ENCODE measurements at places on chromosomes 1 and 21.

DNA sequence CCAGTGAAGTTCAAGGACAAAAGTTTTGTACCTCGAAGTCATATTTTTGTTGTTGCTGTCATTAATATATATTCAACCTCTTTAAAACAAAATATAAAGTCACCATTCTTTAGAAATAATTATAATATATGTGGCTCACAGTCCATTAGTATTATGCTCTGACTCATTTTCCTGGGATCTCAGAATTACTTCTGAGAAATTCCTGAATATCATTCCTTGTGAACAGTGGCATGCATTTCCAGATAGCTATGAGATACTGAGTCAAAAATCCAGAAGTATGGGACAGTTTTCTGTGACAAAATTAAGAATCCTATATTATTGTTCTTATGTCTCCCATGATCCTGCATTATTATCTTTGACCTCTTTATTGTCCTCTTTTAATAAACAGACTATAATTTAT is 13.8 kb upstream of the RGS21 start:
- DNase-seq = no peak

DNA sequence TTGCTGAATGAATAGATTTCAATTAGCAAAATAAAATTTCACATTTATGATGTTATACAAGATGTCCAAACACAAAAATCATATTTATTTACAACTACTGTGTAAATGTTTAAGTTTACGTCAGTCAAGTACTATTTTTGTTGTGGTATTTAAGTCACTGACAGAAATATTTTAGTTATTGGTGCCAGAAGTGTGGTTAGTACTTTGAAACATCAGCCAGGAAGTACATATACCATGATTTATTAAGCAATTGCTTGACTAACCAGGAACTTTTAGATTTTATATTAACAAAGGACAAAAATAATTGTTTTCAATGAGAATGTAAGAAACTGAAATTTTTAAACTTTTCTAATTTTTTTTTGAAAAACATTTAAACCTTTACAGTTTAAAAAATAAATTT is 2.4 kb upstream of the FCRL4 start:
- DNase-seq = no peak

- peak; percentile 16 for DNase-seq
Measured at GRCh38 chr1:93878501-93878888, 511 bp downstream of the DNTTIP2 start.

DNA sequence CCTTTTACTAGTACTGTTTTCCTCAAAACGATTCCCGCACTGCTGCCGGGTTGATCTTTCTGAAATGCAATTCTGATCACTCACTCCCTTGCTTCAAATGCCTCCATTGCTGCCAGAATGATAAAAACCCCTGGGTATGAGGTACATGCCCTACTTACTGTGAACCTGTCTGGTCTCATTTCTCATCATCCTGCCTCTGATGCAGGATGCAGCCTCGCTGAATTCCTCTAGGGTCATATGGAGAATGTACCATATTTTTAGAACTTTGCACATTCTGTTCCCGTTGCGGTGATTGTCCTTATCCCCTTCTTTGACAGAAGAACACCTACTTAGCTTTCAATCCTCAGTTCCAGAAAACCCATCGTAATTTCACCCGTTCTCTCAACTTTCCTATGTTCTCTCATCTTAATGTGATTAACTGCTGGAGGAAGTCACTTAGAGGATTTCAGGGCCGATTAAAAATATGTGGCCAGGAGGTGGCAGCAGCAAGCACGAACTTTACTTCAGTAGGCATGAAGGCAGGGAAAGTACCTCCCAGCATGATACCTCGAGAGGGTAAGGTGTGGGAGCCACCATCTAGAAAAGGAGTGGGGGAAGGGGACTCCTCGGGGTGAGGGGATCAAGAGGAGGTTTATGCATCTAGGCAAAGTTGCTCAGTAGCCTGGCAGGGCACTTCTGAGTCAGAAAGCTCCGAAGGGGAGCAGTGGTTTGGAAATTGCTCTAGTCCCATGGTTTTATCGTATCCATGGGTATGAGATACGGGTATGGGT is 361.5 kb upstream of the ZP4 start:
- DNase-seq = no peak

DNA sequence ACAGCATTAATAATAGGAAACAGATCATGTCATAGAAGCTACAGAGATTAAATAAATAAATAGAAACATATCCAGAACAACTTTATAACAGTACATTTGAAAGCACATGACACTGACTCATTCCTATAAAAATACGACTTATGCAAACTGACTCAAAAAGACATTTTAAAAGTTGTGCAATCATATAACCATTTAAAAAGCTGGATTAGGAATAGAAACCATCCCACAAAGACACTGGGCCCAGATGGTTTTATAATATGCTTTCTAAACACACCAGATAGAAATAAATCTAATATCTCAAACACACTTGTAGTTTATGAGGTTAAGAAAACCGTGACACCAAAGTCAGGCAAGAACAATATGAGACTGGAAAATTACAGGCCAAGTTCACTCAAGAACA is 47.6 kb downstream of the MATN1 start:
- DNase-seq = no peak

- no peak for DNase-seq
Measured at GRCh38 chr1:57327336-57327735, 96.5 kb downstream of the DAB1 start.

- no peak for DNase-seq
Measured at GRCh38 chr1:186491336-186491735, 30.4 kb upstream of the PDC start.

DNA sequence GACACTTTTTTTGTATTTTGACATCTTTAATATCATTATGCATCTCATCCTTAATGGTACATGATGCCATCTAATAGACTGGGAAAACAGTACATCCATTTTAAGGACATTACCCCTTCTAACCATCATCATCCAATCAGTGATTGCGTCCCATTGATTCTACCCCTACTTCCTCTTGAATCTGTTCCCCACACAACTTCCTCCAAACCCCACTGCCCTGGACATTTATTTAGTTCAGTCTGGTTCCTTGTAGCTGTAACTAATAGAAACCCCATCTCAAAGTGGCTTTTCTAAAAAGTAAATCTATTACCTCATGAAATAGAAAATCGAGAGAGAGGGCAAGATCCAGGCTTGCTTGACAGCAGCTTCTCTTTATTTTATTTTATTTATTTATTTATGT is 2.1 kb upstream of the ITLN1 start:
- no peak for DNase-seq

DNA sequence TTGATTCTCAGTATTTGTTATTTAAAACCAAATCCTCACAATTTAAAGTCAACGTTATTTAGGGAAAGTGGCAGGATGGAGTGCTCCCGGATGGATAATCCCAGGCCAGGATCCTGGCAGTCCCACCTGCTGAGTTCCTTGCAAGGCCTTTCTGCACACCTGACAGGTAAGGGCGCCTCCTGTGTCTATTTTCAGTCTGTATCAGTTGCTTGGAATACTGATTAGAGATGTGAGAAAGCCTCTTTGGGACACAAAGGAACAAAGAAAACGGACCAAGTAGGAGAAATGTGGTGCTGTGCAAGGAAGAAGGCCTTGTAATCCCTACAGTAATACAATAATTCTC is 12.2 kb downstream of the STYXL2 start:
- no peak for DNase-seq

DNA sequence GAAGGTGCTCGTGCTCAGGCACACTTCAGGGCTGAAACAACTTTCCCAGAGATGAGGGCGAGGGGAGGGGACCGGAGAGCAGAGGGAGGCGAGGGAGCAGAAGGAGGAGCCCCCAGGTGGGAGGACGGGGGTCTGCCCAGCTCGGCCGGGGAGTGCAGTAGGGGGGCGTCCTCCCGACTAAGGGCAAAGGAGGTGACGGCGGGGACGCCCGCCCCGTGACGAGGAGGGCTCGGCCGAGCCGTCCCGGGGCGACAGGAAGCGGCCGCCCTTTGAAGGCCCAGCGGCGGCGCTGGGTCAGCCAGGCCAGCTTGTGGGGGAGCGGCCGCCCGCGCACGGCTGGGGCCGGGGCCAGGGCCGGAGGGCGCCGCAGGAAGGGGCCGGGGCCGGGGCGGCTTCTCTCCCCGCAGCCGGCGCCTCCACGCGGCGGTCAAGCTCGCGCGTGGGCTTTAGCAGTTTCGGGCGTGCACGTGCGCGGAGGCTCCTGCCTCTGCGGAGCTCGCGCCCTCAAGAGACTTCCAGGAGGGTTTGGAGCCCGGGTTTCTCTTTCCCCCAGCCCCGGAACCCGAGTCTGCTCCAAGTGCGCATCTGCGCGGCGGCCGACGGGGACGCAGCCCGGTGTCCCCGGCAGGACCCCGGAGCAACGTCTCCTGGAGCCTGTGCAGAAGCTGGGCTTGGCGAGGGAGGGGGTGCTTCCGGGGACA is 100.8 kb upstream of the SLC45A1 start:
- DNase-seq = no peak

DNA sequence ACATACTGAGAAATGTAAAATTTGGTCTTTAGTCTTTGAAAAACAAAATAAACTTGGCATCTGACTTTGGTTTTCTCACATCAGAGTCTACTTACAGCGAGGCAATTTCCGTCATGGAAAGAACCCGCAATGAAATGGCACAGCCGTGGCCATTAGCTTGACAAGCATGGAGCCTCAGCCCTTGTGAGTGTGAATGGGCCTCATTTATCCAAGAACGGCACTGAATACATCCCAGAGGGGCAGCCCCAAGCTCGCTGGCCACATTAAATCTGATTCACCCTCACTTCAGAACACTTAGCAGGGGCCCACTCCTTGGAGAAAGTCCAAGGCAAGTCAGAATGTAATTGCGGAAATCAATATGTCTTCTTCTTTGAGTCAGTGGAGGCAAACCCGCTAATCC is 64.8 kb downstream of the ERG start:
- no peak for DNase-seq

- DNase-seq = no peak
Measured at GRCh38 chr1:211320980-211321379, 5.7 kb upstream of the TRAF5 start.

GRCh38 chr1:101344745-101345144 is 107.9 kb downstream of the S1PR1 start:
- DNase-seq = no peak

GRCh38 chr1:59686170-59686569 is 128.6 kb upstream of the HOOK1 start:
- DNase-seq = no peak

DNA sequence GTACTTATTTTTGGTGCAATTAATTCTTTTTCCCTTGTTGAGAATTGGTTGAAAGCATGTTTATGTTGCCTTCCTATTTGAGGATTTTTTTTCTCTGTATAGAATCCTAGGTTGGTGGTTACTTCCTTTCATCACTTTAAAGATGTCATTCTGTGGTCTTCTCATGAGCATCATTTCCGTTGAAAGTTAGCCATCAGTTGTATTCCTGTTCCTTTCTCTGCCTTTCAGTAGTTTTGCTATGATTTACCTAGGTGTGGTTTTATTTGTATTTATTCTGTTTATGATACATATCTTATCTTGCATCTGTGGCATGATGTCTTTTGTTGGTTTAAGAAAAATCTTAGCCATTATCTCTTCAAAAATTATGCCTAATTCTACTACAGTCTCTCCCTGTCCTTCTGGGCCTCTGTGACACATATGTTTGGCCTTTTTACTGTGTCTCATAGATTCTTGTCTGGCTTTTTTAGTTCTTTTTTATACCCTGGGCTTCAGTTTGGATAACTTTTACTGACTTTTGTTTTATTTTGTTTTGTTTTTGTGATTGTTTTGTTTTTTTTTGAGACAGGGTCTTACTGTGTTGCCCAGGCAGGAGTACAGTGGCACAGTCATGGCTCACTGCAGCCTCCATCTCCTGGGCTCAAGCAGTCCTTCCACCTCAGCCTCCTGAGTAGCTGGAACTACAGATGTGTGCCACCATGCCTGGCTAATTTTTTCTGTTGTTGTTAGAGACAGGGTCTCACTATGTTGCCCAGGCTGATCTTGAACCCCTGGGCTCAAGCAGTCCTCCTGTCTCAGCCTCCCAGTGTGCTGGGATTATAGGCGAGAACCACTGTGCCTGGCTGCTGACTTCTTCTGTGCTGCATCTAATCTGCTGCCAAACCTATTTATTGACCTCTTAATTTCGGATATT is 24.1 kb downstream of the PTGFRN start:
- DNase-seq = no peak

DNA sequence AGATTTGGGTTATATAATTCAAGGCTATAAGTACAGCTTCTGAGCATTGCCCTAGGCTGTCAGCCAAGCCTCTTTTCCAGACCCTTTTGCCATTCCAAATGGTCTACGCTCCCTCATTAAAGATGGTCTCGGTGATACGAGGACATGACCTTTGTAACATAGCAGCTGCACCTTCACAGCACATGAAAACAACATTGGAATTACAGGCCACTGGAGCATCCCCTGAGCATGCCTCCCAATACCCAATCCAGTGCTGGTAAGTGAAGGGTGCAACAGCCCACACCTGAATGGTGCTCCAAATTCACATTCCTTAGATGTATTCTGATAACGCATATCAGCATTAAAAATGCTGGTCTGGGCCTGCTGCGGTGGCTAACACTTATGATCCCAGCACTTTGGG is 20.1 kb upstream of the PTPRF start:
- DNase-seq = no peak

GRCh38 chr1:14986168-14986567 is 167.4 kb upstream of the TMEM51 start:
- no peak for DNase-seq

DNA sequence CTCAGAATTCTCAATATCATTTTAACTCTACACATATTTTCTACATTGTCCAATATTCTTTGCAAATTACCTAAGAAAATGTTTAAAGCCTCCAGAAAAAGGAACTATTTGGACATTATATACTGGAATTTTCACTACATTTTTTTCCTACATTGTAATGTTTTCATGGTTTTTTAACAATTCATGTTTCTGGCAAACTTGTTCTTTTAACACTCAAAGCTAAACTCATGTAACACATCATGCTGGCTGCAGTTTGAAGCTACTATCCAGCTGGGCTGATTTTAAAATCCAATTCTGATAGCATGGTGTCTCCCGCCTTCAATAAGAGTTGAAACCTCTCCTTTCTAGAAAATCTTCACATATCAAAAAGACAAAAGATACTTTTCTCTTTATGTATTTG is 52.0 kb downstream of the TGFBR3 start:
- no peak for DNase-seq

DNA sequence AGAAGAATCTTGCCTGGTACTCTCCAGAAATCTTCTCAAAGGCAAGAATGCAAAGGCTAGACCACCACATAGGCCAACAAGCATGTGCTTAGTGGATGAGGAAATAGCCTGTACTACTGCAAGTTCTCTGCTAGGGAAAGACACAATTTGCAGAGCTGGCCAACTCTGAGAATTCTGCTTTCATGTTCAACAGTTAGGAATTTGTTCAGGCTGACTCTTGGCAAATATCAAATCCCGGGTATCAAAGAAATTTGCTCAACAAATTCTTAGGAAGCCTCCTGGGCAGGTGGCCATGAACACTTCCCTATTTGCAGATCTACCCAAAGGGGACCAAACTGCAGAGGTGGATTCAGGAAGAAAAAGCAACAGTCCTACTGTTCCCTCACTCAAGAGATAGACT is 15.0 kb upstream of the H3-3A start:
- no peak for DNase-seq

- no peak for DNase-seq
Measured at GRCh38 chr1:119682141-119682540, 29.6 kb upstream of the PHGDH start.

GRCh38 chr1:8004113-8004802 is 21.9 kb downstream of the ERRFI1 start:
- no peak for DNase-seq

GRCh38 chr1:79283451-79283850 is 276.9 kb upstream of the ADGRL4 start:
- no peak for DNase-seq

All from stimulated activated CD4-positive, alpha-beta T cell treated with anti-CD3 and anti-CD28 coated beads, TNF-alpha, amount 100 ng/mL, for 1 hour (primary cell).